Subcutaneous preadipocyte (primary cell): ENCODE measurements at places on chromosomes 3 and 15. TPM values are rescaled to one million over a fixed set of nuclear protein-coding genes. Genes with fewer than 3 reads are reported as not detected.

PRSS50 gene
- total RNA-seq = not detected in 2 replicates

IFRD2 gene
- total RNA-seq = 133 and 152 TPM in 2 replicates

SMCO1 gene
- total RNA-seq = under 0.01 TPM in 1 of 2 replicates, not detected in the other

SLC28A1 gene
- total RNA-seq = not detected in 2 replicates

TMC3 gene
- not detected in 2 replicates for total RNA-seq

MAPKBP1 gene
- total RNA-seq = 16.9 and 31.3 TPM in 2 replicates

CD86 gene
- total RNA-seq = not detected in 2 replicates

TMEM207 gene
- total RNA-seq = not detected in 2 replicates
